ENCODE measurements at places on chromosomes 2 and 18.

- DNase-seq: no peak
These were observed 697 bp downstream of the ITGA4 start for GRCh38 chr2:181457741-181458425.

- no peak for DNase-seq
These were observed 155.3 kb downstream of the GFPT1 start for GRCh38 chr2:69231612-69232277.

GRCh38 chr2:12196495-12196894, 450.1 kb downstream of the LPIN1 start:
- DNase-seq: no peak

DNA sequence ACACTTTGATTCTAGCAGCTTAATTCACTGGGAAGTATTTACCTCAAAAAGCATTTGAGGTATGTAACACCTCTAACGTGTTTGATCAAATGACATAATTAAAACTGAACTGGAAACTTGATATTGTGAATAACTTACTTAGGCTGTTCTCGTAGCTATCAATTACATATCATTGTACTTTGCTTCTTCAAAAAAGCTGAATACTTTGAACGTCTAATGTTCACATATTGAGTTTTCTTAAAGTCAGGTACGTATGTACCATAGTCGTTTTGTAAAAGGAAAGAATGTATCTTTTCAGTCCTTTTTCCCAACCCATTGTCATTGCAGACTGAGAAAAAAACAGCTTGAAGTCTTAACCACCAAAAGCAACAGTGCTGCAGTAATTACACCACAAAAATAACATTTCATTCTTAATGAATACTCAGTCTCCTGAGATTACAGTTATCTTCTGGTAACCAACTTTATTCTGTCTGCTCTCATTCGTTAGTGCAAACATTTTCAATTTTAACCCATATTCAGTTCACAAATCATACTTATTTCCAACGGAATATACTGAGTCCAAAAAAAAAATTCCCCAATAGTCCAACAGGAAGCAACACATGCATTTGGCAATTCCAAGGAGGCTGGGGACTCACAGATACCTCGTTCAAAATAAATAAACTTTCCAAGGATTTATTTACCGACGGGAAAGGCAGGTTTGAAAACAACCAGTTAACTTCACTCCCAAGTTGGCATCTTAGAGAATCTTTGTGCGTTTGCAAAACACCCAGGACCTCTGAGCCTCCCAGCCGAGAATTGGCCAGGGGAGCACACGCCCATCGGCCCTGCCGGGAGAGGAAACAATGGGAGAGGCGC, 1.1 kb downstream of the CHN1 start:
- no peak for DNase-seq

- DNase-seq: no peak
These were observed 10.4 kb downstream of the IL36A start for GRCh38 chr2:113015655-113016054.

DNA sequence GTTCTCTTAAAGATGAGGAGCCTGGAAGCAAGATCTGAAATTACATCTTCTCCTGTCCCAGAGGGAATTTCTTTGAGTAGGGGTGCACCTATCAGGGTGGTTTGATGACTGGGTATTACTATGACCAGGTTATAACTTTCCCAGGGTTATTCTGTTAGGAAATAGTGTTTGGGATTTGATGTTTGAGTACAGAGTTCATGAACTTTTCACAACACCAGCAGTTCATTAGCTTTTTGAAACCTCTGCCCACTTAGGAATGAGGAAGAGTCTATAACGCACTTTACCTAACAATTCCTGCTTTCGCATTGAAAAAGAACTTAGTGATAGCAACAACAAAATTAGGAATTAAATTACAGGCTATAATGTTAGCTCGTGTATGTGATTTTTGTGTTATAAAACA, 58.6 kb downstream of the ALMS1 start:
- no peak for DNase-seq

GRCh38 chr2:126963390-126963789, 64.7 kb downstream of the TEX51 start:
- no peak for DNase-seq

GRCh38 chr18:48153613-48154481, 223.4 kb upstream of the SMAD2 start:
- DNase-seq: no peak

- no peak for DNase-seq
These were observed 212.8 kb upstream of the BOD1L2 start for GRCh38 chr18:56934131-56934530.

DNA sequence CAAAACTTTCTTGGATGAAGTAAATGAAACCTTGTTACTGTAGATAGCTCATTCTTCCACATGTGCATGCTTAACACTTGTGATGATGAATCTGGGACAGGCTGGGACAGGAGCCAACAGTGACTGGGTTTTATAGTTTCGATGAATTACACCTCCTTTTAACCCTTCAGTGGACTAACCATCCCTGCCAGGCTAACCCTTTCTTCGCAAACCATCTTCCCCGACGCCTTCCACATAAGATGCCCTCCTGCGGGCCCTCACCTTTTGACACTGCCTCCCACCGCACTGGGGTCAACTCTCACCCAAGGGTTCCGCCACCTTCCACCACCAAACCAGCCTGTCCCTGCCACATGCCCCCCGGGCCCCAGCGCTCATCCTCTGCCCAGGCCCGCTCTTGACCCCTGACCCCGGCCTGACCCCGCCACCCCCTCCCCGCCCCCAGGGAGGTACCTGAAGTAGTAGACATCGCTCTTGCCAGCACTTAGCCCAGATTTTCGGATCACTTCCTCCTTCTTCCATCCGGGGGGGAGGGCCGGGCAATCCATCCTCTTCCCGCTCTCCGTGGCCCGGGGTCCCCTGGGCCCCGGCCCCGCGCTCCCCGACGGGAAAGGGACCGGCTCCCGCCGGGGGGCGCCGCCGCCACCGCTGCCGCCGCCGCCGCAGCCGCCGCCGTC, 764 bp downstream of the MBD2 start:
- peak; percentile 29 for DNase-seq

DNA sequence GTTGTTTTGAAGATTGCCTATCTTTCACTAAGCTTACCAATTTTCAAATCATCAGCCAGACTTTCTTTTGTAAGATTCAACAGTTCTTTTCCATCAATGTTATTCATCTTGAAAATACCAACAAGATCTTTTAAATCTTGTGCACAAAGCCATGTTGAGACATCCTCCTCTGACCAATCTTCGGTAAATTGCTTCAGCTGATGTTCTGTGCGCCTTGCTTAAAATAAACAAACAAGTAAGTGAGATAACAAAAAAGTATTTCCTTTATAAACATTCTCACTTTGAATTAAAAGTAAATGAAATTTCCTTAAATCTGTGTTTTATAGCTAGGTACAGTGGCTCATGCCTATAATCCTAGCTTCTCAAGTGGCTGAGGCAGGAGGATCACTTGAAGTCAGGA, 30.3 kb downstream of the WDSUB1 start:
- no peak for DNase-seq

DNA sequence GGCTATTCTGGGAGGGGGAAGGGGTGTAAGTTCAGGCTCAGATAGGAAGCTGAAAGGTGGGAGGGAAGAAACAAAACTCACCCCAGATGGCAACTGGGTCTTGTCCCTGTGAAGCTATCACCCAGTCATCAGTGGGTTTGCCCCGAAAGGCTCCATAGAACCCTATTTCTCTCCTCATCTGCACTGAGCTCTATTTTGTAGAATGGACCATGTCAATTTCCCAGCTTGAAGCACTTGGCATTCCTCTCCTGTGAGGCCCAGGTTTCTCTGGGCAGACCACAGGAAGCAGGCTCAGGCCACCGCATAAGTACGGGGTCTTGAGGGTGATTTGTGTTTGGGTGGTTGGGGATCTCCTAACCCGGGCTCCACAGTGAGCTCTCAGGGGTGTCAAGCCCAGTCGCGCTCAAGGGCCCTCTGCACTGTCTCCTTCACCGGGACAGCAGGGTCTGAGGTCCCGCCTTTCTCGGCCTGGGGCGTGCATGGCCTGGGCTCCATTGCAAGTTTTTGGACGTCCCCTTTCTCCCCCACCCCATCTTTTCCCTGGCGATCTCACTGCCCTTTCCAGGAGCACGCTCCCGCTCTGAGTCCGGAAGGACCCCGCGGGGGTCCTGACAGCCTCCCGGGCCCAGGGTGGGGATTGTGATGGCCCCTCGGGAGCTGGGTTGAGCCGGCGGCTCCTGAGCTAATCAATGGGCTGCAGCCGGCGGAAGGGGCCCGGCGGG, 27.3 kb upstream of the NOTO start:
- no peak for DNase-seq

- DNase-seq: no peak
These were observed 62.7 kb downstream of the ZNF516 start for GRCh38 chr18:76432274-76432755.

- no peak for DNase-seq
These were observed 26.9 kb downstream of the CENPO start for GRCh38 chr2:24820175-24820513.

GRCh38 chr2:47785986-47786385, 3.0 kb downstream of the MSH6 start:
- no peak for DNase-seq

DNA sequence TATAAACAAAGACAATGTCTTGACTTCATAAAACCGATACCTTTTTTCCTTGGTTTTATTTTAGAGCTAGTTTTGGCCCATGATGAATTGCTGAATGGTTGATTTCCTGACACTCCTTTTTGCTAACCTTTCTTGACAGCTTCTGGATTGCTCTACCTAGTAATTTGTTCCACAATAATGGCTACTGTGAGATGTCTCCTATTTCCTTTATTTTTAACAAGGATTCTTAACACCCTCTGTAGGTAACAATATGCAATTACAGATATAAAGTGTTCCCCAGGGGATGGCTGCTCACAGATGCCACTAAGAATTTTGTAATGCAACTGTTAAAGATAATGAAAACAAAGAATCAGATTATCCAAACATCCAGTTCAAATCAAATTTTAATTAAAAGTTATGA, 100.8 kb upstream of the ATP5MC3 start:
- no peak for DNase-seq

DNA sequence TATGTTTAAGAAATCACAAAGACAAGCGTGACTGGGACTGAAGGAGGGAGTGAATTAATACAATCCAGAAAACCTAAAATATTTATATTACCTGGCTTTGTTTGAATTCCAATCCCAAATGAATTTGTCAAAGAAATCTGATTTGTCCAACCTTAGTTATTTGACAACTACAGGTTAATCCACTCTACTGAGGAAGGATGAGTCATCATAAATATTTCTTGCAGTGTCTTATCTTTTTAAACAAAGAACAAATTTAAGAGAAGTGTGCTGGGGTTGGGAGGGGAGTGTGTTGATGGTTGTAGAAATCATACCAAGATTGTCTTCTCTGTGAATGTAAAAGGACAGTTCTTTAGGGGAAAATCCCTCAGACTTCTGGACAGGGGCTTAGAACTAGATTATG, 1106.3 kb upstream of the SLC39A10 start:
- no peak for DNase-seq

DNA sequence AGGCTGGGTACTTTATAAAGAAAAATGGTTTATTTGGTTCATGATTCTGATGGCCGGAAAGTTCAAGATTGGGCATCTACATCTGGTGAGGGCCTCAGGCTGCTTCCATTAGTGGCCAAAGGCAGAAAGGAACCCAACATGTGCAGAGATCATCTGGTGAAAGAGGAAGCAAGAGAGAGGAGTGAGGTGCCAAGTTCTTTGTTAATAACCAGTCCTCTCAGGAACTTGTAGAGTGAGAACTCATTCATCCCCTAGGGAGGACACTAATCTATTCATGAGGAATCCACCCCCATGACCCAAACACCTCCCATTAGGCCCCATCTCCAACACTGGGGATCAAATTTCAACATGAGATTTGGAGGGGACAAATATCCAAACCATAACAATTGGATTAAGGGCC, 17.8 kb upstream of the SERPINE2 start:
- no peak for DNase-seq

DNA sequence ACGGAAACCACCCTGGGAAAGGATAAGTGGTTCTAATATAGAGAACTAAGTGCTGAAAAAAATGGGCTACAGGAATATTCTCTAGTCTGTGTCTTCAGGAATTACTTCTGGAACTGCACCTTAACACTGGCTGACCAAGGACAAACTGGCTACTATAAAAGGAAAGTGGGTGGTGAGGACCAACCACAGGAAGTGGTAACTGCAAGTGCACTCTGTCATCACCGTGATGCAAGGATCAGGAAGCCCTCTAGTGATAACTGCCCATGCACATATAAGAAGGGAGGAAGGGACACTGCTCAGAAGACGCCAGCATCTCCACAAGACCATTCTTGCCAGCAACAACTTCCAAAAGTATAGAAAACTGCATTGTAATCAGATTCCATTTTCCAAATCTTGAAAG, 424.4 kb upstream of the RGPD4 start:
- DNase-seq: no peak

- DNase-seq: no peak
These were observed 74.6 kb upstream of the UNC80 start for GRCh38 chr2:209696836-209697711.

GRCh38 chr18:56804395-56804794, 153.2 kb downstream of the WDR7 start:
- DNase-seq: no peak

DNA sequence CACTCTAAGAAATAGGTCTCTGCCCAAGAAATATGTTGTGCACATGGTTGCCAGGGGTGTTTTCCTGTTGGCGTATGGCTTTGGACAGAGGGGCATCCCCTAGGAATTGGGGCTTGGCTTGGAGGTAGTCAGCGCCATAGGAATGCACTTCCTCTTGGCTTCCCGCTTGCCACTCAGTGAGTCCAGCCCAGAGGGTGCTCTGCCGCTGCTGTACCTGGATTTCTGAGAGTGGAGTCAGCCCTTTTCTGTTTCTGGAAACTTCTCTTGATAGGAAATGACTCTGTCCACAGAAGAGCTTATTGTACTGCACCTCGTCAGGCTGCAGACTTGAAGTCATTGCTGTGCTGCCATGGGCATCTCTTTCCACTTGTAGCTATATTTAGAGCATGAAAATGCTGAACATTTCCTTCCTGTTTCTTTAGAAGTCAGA, 116.7 kb upstream of the MGAT5 start:
- DNase-seq: no peak

DNA sequence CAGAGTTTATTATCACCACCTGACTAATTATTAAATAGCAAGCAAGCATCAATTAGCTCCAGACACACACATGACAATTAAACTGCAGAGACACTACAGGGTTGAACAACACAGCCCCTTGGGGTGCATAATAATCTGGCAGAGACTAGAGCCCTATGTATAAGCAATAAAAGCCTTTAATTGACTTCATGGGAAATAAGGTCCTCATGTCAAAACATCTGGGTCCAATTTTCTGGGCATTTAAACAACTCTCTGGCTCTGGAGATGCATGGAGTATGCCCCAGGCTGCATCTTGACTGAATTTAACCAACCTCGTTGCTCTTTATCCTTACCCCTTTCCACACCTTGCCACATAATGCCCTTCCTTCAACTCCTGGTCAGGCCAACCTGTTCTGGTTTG, 270.7 kb upstream of the THUMPD2 start:
- no peak for DNase-seq

- DNase-seq: no peak
These were observed 628 bp upstream of the CAPG start for GRCh38 chr2:85410584-85411404.

All from SHP77 treated with DMSO at 0.1 percent for 48 hours (cell line).